ENCODE measurements at places on chromosomes 11 and 22.

- DNase-seq: no peak
Measured at GRCh38 chr11:57380975-57381374, at the start of gene PRG3. Gene PRG3, minus strand, starts transcription at chr11:57381150. Its CDS starts 442 bp downstream, at chr11:57380708.

- peak; percentile 42 for DNase-seq
Measured at GRCh38 chr22:40491990-40492631, 121.7 kb downstream of the SGSM3 start.

DNA sequence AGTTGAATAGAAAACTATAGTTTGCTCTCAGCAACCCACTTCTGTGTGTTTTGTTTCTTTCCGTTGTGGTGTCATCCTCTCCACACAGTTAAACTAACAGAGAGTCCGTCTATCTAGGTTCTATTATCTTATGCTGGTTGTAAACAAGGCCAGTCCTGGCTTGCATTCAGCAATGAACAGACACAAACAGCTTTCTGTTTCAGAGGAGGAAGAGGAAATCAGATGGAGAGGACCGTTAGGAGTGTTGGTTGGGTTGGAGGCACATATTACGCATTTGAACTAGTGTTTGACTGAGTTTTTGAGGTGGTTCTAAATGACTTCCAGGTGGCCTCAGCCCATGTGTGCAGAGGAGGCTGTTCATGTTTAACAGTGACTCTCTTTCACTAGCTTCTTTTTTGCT, 129.5 kb upstream of the SORL1-AS1 start:
- DNase-seq: no peak

DNA sequence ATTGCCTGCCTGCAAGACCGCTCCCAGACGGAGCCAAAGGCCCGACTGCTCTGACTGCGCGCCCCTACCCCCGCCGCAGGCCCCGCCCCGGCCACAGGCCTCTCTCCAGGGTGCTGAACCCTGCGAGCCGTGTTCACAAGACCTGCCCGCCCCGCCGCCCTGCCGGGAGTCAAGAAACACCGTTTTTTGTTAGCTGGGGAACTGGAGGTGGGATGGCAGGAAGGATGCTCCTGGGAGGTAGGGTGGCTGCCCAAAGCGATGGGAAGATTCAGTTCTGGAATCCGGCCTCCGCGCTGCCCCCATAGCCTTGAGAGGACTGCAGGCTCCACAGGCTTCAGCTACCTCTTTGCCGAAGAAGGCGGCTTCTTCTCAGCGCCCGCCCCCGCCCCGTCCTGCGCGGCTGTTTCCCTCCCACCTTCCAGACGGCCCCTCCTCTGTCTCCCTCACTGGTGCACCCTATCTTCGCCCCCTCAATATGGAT, 2.7 kb upstream of the PDE2A start:
- peak; percentile 12 for DNase-seq

GRCh38 chr11:20671856-20672546, 2.6 kb downstream of the NELL1 start:
- no peak for DNase-seq

Data from LHCN-M2 (cell line).